ENCODE measurements at places on chromosomes 12 and 14. TPM values are rescaled to one million over a fixed set of nuclear protein-coding genes. Genes with fewer than 3 reads are reported as not detected.

SPRYD4 gene
- 6.8 TPM for total RNA-seq

TPPP2 gene
- 0.62 TPM for total RNA-seq

POU6F1 gene
- total RNA-seq = 19.8 TPM

OLR1 gene
- 3.4 TPM for total RNA-seq

PALS1 gene
- 36.8 TPM for total RNA-seq

ETFRF1 gene
- 30.2 TPM for total RNA-seq

TSPAN11 gene
- total RNA-seq = 3.4 TPM

TFCP2 gene
- total RNA-seq = 45.5 TPM

SIRT4 gene
- total RNA-seq = not detected

DPPA3 gene
- total RNA-seq = not detected

BBOF1 gene
- 7.5 TPM for total RNA-seq

SLC38A4 gene
- 37.1 TPM for total RNA-seq

TAS2R8 gene
- total RNA-seq = not detected

ENO2 gene
- total RNA-seq = 29.6 TPM

DAO gene
- not detected for total RNA-seq

BCL7A gene
- total RNA-seq = 14.8 TPM

BCL2L2 gene
- 51.1 TPM for total RNA-seq

DNAH10 gene
- total RNA-seq = 0.60 TPM

TNS2 gene
- total RNA-seq = 198 TPM

ZDHHC17 gene
- total RNA-seq = 51.5 TPM

KIF26A gene
- 6.1 TPM for total RNA-seq

MGAT4C gene
- 0.26 TPM for total RNA-seq

PACS2 gene
- total RNA-seq = 101 TPM

WIF1 gene
- total RNA-seq = 0.29 TPM

GABARAPL1 gene
- total RNA-seq = 58.3 TPM

KLRD1 gene
- total RNA-seq = 7.8 TPM

AMDHD1 gene
- total RNA-seq = 0.39 TPM

CNPY2 gene
- 122 TPM for total RNA-seq

BCAT1 gene
- 19.3 TPM for total RNA-seq
